ENCODE measurements at places on chromosomes 3 and 15. TPM values are rescaled to one million over a fixed set of nuclear protein-coding genes. Genes with fewer than 3 reads are reported as not detected.

DNA sequence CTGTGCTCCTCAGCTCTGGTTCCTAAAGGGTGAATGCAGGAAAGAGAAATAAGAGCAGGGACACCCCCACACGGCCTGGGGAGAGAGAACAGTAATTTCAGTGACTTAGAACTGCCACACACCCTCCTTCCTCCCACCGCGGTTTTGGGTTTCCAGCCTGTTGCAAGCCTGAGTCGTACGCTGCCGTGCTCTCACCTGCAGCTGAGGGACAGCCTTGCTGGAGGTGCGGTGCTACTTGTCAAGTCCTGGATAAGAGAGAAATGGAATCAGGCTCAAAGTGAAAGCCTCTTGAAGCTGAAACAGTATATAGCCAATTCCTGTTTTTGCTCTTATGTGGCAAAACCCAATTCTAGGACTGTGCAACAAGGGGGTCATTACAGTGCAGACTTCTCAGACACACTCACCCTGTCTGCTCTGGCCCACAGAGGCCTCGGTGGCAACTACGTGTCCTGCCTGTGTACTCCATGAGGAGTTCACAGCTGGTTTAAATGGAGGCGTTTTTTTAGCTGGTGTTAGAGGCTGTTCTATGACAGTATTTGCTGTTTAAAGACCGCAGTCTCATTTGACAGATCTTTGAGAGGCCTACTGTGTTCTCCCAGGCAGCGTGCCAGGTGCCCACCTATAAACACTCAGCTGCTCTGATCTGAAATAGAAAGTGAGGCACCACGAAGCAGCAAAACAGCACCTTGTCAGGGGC is 42.9 kb downstream of the TBC1D2B start:
- no peak for DNase-seq

DNA sequence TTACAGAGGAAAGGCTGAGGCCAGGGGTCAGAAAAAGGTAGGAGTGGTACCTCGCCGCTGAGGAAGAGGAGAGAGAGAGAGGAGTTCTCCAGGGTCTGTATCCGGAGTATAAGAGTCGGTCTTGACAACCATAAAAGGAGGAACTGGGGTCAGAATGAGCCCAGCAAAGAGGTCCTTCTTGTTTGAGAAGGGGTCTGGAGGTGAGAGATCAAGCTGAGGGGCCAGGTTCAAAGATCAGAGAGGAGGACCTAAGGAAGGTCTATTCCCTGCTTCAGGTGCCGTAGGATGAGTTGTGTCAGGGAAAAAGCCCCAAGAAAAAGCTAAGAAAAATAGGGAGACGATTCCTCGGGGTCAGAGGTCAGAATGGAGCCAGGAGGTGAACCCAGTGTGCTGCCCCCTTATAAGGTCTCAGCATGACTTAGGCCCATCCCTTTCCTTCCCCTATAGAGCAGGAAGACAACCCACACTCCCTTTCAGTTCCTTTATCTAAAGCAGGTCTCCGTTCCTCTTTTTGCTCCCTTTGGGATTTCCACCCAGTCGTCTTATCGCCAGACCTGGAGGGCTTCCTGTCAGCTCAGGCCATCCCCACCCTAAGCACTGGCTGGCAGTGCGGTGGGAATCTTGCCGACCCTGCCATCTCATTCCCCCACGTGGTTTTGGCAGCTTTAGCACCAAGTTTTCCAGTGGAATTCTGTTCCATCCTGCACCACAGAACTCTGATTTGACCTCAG is 651 bp downstream of the MTMR14 start:
- no peak for DNase-seq

DNA sequence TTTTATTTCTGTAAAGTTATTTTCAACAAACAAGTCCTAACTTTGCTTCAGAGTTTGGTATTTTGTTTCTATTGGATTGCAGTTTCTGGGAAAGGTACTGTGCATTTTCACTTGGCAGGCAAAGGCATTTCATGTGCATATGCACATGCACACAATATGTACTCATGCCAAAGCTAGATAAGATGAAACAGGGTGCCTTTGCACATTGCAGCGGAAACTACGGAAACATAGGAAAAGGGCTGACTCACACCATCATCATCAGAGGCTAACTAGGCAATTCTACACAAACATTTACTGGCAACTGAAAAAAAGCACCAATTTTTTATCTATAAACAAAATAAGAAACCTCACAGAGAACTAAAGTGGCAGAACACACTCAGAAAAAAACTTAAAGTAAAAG is 550.6 kb upstream of the NECTIN3 start:
- DNase-seq = peak; percentile 72

DNA sequence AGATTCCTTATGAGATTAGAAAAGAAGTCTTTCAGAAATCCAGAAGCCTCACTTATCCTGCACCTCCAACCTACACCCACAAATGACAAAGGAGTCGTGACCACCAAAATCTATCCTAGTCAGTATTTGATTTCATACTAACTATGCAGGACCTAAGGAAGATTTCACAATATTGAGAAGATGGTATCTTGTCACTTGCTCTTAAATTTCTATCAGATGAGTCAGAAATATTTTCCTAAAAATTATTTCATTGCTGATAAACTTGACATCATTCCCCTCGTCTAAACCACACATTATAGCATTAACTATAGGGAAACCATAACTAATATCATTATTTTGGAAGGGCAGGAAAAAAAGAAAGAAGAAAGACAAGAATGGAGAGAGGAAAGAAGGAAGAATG is 138.0 kb upstream of the THBS1 start:
- DNase-seq = no peak

GRCh38 chr15:91952216-91952615 is 98.7 kb downstream of the SLCO3A1 start:
- no peak for DNase-seq

GRCh38 chr3:48347500-48347899 is 14.0 kb upstream of the SPINK8 start:
- DNase-seq = no peak

GRCh38 chr15:75200765-75201615 is 692 bp upstream of the C15orf39 start:
- DNase-seq = peak; percentile 58

DNA sequence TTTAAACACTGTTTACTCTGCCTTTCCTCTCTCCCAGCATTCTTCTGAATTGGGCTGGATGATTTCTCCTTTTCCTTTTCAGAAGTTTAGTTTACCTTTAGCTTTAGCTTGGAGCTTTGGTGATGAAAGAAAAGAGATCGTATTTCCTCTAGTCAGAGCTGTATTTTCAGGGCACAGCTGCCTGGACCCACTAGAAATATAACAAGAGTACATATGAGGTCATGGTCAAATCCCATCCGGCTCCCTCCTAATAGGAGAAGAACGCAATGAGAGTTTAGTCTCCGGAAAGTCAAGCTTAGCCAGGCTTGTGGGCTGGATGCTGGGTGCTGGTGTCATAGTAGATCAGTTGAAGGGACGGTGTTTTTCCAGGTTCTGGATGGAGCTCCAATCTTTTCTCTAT is 177.1 kb upstream of the PFN2 start:
- peak; percentile 23 for DNase-seq

GRCh38 chr15:52658955-52659354 is 20.2 kb downstream of the ATOSA start:
- DNase-seq = no peak

- no peak for DNase-seq
Observed at GRCh38 chr15:54810031-54810430, 386.7 kb downstream of the RSL24D1 start.

GRCh38 chr15:90471126-90471525 is 58.6 kb upstream of the CRTC3 start:
- no peak for DNase-seq

- DNase-seq = no peak
Observed at GRCh38 chr15:40953713-40954074, 423 bp downstream of the CHAC1 start.

DNA sequence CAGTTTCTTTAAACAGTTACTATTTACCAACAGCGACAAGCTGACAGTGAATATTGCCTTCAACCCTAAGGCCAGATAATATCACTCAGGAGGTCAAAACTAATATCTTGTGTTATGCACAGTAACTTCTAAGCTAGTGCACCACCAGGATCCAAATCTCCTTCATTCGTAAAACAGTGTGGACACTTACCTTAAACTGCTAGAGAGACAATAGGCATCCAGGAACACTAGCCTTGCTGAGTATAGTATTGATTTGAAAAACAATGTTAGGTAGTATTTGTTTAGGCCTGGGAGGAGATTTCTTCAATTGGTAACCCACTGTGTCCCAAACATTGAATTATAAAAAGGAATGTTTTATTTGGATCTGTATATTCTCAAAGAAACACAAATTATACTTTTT is 707.9 kb upstream of the UBE2E2 start:
- DNase-seq = no peak

- peak; percentile 78 for DNase-seq
Observed at GRCh38 chr15:81480645-81481053, 106.6 kb upstream of the TMC3 start.

DNA sequence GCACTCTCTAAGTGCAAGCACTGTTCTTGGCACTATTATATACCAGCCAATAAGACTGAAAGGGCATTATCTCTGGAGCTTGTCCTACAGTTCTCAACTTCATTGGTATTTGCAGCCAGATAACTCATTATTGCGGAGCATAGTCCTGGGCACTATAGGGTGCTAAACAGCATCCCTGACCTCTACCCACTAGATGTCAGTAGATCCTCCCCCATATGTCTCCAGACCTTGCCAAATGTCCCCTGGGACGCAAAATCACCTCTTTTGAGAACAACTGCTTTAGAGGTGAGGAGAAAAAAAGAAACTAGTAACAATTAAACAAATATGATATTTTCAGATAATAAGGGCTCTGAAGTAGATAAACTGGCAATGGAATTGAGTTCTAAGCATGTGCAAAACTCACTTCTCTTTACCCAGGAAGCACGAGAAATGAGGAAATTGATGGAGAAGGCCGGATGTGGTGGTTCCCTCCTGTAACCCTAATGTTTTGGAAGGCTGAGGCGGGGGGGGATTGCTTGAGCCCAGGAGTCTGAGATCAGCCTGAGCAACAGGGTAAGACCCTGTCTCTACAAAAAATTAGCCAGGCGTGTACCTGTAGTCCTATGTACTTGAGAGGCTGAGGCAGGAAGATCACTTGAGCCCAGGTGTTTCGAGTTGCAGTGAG is 61.4 kb downstream of the FRMD4B start:
- no peak for DNase-seq

DNA sequence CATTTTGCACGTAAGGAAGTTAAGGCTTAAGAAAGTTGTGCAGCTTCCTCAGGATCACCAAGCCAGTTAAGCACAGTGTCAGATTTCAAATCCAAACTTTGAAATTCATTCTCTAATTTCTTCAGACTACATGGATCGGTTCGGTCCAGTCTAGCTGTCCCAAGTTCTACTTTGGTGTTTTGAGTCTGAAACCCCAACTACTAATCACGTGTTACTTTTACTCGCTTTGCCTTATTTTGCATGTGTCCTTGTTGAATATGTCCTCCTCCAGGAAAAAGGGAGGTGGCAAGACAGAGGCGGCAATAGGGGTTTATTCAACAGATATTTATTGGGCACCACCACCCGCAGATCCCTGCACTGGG is 522 bp upstream of the GXYLT2 start:
- no peak for DNase-seq

DNA sequence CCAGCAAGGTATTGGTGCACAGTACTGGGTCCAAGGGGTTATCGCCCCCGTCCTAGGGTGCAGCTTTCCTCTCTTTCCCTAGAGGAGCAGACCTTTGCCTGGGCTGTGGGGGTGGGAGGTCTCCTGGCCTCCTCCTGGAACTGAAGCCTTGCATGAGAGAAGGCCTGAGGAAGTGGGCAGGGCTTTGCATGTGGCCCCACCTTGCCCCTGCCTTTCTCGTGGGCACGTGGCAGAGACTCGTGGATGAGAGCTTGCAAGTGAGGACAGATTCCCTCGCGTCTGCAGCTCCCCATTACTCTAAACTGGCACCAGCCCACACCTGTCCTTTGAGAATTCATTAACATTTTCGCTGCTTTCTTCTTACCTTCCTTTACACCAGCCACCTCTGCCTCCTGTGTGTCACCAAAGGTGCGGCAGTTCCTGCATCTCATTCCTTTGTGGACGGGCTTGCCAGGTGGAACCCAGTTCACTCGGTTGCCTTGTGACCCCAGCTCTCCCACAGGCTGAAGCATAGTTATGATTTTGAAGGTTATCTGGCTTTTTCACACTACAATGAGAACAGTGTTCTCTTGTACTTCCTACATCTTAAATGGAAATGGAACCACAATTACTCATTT is 40.9 kb upstream of the NR2C2 start:
- DNase-seq = no peak

- no peak for DNase-seq
Observed at GRCh38 chr3:127469760-127470159, 120.8 kb downstream of the TPRA1 start.

- no peak for DNase-seq
Observed at GRCh38 chr3:168037020-168037419, 58.7 kb downstream of the GOLIM4 start.

DNA sequence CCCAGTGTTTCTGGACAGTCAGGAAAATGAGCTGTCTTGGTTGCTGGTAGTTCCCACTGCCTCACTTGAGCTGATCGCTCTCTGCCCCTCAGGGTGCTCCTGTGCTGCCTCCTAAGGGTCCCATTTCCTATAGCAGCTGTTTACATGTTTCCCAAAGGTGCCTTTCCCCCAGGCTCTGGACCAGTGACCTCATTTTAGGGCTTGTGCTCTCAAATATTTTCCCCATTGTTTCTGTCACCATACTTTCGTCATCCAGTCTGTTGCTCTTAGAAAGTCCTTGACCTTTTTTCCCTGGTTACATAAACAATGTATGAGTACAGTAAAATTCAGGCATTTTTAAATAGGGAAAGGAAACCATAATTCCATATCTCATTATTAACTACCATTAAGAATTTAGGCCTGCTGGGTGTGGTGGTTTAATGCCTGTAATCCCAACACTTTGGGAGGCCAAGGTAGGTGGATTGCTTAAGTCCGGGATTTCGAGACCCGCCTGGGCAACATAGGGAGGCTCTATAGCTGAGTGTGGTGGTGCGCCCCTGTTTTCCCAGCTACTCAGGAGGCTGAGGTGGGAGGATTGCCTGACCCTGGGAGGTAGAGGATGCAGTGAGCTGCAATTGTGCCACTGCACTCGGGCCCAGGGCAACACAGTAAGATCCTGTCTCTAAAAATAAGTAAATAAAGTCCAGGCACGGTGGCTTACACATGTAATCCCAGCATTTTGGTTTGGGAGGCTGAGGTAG is 11.7 kb downstream of the RAD54L2 start:
- DNase-seq = no peak

- DNase-seq = peak; percentile 66
Observed at GRCh38 chr3:64340641-64341101, 115.4 kb upstream of the PRICKLE2 start.

The FBXL22 gene
- 86.9 TPM for total RNA-seq

The SLCO2A1 gene
- 4.3 TPM for total RNA-seq

The NR2C2 gene
- total RNA-seq = 29.1 TPM

The EAF2 gene
- total RNA-seq = 14.2 TPM

The ROPN1 gene
- 1.4 TPM for total RNA-seq

The PARL gene
- total RNA-seq = 50.1 TPM

The P2RY14 gene
- 8.9 TPM for total RNA-seq

The PSTPIP1 gene
- total RNA-seq = 12.8 TPM

The CYP1A2 gene
- total RNA-seq = 0.96 TPM

The CFAP100 gene
- total RNA-seq = 3.4 TPM

The CCR3 gene
- total RNA-seq = 41.7 TPM

The TBL1XR1 gene
- 134 TPM for total RNA-seq

The CSPG5 gene
- total RNA-seq = 18.1 TPM

The A4GNT gene
- total RNA-seq = 0.96 TPM
